ENCODE measurements at places on chromosomes 12 and 14.

DNA sequence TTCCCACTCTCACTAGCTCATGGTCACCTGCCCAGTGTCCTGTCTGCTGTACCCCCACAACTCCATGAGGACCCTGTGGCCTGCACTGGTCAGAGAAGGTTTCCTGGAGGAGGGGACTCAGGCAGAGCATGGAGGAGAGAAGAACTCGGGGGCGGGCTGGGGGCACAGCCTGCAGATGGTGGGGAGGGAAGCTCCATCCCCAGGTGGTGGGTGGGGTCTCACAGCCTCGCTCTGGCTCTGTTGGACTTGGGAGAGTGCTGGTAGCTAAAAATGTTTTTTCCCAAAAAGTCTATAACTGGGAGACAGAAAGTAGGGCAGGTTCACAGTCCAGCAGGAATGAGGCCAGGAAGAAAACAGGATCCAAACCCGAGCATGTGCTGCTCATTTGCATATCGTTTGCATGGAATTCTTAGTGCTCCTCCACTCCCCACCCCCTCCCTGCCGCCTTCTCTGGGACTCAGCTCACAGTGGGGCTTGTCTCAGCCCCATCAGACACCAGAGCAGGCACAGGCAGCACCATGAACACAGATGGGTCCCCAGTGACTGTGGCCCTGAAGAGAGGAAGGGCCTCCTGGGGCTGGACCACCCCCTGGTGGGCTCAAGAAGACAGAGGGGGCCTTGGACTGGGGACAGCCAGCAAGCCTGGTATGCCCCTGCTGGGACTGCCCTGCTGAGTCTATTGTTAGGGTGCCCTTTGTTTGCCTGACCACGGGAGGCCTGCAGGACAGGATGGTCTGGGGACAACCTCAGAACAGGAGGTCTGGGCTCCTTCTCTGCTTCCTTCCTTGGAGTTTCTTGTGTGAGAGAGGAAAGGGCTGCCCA, 67.0 kb upstream of the SFSWAP start:
- no peak for DNase-seq

GRCh38 chr12:111937429-111937828, 75.5 kb downstream of the TMEM116 start:
- no peak for DNase-seq

- DNase-seq, result no peak
Observed at GRCh38 chr12:110916295-110916875, 4.0 kb downstream of the MYL2 start.

DNA sequence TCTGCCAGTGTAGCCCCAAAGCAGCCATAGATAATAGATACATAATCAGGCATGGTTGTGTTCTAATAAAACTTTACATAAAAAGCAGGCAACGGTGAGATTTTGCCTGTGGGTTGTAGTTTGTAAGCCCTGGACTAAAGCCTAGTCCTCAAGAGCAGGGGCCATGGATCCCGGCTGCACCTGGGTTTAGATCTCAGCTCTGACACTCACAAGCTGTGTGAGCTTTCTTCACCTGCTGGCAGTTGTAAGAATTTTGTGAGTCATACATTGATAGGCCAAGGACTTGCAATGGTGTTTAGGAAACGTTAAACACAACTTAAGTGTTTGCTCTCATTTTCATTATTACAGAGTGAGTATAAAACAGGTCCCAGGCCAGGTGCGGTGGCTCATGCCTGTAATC, 395.8 kb upstream of the TBX3 start:
- DNase-seq, result no peak

DNA sequence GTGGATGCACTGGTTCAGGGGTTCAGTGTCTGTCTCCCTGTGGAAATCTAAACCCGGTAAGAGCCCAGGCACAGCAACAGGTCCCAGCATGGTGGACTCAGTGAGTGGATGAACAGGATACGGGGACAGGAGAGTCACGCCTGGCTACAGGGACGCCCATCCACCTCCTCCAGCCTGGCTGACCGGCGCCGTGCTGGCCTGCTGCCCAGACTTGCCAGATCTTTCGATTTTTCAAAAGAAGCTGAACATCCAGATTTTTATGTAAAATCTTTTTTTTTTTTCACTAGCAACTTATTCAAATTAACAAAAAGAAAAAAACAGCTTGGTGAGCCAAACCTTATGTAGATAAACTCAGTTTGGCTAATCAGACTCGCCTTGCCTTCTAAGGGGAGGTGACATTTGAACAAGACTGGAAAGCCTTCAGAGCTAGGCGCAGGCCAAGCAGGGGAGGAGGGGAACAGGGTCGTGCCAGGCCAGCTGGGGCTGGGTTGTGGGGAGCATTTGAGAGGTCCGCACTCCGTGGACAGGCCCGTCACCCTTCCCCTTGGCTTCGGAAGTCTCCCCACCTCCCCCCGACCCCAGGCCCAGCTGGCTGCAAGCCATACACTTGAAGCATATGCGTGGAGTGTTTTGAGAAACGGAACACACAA, 87.8 kb upstream of the NCOR2 start:
- DNase-seq, result no peak

GRCh38 chr14:74735125-74735524, 22.2 kb downstream of the FCF1 start:
- no peak for DNase-seq

DNA sequence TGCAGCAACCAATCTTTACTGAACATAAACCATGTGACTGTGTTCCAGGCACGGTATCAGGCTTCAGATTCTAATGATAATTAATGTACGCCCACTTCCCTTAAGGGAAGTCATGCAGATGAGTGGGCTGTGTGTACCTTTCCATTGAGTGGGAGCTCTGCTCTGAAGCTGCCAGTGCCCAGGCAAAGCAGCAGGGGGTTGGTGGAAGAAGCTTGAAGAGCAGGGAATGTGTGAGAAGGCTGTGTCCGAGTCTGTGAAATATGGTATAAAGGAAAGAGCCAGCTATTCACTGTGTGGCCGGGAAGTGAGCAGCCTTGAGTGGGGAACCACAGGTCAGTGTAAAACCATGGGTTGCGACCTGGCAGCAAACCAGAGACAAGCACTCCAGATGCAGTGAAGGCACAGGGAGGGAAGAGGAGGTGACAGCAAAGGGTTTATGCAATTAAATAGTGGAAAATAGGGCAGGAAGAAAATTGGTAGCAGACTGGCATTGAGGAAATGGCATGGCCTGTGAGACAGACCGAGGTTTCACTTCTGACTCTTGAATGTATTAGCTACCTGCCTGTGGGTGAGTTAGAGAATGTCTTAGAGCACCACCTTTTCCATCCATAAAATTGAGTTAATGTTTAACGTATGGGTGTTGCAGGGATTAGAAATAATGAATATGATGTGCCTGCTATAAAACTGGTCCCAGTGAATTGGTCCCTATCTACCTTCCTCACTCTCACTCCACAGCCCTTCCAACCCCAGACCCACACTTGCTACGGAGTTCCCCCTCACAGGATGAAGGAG, 116.4 kb downstream of the NTF3 start:
- no peak for DNase-seq

GRCh38 chr12:122961531-122962329, 4.5 kb downstream of the ABCB9 start:
- DNase-seq, result peak; percentile 82

- no peak for DNase-seq
Observed at GRCh38 chr12:46555406-46555852, 182.9 kb upstream of the SLC38A2 start.

- DNase-seq, result no peak
Observed at GRCh38 chr14:72945356-72946027, 19.2 kb downstream of the DCAF4 start.

DNA sequence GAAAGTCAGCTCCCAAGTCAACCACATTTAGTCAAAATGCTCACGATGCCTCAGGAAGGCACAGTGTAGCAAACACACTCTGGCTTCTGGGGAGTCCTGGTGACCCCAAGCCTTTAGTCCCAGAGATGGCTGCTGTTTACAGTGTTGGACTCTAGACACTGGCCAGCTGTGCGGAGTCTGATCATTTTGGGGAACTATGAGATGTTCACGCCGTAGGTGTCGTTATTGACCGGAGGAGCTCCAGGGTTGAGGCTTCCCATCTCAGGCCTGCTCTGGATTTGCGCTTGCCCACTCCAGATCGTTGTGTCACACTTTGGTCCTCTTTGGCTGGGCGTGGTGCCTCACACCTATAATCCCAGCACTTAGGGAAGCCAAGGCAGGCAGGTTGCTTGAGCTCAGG, 27.7 kb downstream of the BRI3BP start:
- DNase-seq, result no peak

DNA sequence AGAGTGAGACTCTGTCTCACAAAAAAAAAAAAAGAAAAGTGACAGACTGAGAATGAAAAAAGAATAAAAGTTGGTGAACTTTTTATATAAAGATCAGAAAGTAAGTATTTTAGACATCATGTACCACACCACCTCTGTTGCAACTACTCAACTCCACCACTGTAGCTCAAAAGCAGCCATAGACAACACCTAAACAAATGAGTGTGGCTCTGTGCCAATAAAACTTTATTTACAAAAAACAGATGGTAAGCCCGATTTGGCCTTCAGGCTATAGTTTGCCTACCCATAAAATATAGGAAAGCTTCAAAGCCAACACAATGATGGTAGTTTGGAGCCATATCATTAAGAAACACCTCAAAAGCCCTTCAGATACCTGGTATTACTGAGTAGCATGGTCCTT, 154.5 kb upstream of the FOXN3 start:
- peak; percentile 27 for DNase-seq

- no peak for DNase-seq
Observed at GRCh38 chr14:64628940-64629408, 75.2 kb upstream of the PLEKHG3 start.

DNA sequence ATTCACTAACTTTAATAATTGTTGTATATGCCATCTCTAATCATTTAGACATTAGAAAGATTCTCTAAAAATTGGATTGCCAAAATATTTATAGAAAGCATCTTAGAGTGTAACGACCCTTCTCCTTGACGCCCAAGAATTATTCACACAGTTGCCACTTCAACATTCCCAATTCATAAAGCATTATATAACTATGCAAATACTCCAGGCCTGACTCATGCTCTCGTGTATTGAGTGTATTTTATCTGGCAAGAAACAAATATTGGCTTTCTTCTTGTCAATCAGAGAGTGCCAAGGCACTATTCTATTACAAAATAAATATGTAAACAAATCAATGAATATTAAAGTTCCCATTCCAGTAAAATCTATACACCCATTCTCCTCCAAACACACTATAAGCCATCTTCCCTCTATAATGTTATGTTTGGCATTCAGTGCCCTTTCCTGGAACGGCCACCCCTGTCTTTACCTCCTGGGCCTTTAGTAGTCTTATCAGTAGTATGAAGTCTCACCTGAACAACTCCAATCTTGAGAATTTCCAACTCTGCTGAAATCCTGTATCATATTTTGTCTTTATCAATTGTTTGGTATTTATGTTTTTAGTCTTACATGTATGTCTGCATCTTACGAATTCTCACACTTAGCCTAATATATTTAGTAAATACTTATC, 182.6 kb downstream of the PIK3C2G start:
- peak; percentile 33 for DNase-seq

DNA sequence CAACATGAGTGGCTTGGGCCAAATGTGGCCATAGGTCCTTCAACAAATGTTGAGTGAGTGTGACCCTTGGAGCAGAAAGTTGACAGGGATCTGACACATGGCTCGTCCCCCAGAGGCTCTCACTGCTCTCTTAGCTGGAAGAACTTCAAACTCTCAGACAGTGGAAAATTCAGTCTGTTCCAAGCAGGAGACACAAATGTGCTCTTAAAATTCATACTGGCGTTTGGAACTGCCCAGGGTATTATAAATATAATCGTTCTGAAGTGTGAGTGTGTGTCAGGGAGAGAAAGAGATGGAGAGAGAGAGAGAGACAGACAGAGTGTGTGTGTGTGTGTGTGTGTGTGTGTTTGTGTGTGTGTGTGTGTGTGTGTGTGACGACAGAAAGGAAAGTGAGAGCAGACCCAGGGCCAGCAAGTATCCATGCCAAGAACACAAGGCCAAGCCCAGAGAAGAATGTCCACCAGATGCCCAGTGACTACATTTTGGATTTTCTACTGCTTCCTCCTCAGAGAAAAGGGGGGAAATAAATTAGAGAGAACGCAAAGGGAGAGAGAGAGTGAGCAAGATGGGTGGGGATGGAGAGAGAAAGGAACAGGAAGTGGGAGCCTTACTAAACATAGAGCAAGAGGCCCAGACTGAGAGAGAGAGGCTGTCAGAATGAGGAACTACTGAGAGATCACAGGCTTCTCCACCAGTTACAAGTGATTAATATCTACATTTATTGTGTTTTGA, 193.6 kb upstream of the NUDT4 start:
- DNase-seq, result no peak

DNA sequence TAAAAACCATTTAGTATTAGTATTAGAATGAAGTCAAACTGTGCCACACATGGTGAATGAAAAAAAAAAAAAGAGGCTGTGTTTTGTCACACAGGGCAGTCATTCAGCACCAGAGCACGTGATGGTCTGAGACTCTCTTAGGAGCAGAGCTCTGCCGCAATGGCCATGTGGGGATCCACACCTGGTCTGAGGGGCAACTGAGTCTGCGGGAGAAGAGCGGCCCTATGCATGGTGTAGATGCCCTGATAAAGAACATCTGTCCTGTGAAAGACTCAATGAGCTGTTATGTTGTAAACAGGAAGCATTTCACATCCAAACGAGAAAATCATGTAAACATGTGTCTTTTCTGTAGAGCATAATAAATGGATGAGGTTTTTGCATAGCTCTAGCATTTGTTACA, 12.2 kb upstream of the BDKRB1 start:
- no peak for DNase-seq

DNA sequence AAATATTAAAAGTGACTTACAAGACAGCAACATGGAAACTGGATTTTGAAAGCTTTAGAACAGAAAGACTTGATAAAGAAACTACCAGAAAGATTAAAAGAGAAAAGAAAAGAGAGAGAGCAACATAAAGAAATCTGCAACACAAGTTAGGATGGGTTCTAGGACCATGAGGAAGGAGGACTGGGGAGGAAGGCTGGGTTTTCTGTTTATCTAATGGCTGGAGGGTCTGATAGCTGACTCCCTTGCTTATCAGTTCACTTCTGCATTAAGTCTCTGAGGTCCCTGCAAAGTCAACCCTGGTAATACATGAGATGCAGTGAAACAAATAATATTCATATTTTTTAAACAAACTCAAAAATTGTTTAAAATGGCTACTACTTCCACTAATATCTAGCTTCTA, 90.1 kb downstream of the RPAP3 start:
- no peak for DNase-seq

GRCh38 chr14:68956724-68957123, 22.4 kb downstream of the ACTN1 start:
- DNase-seq, result no peak

- no peak for DNase-seq
Observed at GRCh38 chr12:6380141-6381121, 3.5 kb upstream of the LTBR start.

- no peak for DNase-seq
Observed at GRCh38 chr14:57816568-57817284, 49.2 kb downstream of the SLC35F4 start.

GRCh38 chr14:52789118-52789517, 2.3 kb downstream of the GNPNAT1 start:
- no peak for DNase-seq

GRCh38 chr14:39491134-39491571, 58.9 kb upstream of the FBXO33 start:
- DNase-seq, result peak; percentile 50

- DNase-seq, result no peak
Observed at GRCh38 chr12:91594715-91595114, 412.1 kb upstream of the DCN start.
